Activated T-helper 1 cell treated with anti-CD3 and anti-CD28 coated beads, Interleukin-2, amount 50 U/mL, for 16 hours (primary cell): ENCODE measurements at places on chromosomes 6 and 20.

DNA sequence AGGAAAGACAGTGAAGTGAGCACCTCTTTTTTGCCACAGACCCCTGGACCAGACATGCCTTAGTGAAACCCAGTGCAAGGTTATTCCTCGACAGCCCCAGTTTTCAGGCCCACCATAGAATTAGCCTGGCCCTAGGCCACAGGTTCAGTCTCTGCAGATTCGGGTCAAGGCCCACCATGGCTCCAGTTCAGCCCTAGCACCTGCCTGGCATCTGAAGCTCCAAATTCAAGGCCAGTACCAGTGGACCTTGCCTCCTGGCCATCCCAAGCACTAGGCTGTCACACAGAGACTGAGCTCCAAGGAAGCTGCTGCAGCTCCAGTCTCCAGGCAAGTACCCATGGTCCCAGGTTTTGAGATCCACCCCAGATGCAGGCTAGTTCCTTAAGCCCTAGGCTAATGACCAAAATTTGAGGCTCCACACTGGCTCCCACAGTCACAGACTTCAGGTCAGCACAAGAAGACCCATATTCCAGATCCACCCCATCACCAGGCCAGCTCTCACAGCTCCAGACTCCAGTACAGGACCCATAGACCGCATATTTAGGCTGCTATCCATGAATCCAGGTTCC, 877.5 kb upstream of the ADGRB3 start:
- no peak for DNase-seq

DNA sequence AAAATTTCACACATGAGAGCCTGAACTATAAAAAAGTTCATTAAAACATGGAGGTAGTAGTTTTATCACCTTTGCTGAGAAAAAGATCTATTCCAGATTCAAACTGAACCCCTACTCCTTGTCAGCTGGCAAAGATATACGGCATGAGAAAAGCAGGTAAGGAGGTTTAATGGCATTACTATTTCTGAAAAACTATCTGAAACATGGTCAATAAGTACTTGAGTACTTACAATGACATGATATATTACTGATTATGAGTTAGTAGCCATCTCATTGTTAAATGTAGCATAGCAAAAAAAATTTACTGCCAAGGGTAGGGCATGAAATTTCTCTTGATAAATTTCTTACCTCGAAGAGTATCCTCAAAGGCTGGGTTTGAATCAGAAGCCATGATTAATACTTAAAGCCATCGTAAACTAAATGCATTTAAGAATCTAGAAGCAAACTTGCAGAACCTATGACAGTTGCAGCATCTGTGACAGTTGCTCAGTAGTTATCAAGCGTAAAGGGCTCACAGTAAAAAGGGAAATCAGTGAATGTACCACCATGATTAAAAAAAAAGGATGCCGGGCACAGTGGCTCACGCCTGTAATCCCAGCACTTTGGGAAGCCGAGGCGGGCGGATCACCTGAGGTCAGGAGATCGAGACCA, 8.7 kb downstream of the SLC17A5 start:
- no peak for DNase-seq

DNA sequence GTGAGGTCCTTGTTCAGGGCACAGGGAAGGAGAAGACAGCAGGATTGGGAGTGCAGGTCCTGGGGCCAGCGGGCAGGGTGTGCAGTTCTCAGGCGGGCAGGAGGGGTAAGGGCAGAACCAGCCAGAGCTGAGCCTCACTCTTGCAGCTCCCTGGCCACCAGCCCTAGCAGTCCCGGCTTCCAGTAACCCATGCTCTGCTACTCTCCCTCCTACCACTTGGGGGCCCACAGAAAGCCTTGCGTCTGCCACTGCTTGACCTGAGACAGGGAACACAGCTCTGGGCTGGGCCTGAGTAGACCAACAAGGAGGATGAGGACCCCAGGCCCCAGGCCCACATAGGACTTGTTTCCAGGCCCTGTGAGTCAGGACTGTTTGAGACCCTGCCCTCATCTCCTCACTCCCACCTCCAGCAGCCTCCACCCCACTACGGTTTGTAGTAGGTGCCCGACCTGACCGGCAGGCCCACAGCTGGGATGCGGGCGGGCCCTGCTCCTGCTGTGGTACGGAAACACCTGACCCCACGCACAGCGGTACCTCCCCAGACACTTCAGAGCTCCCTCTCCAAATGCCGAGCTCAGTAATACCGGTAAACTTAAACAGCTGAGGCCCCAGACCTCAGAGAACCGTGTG, 39.2 kb downstream of the KCNK5 start:
- DNase-seq, result no peak

GRCh38 chr20:45187693-45188092, 13.0 kb downstream of the PI3 start:
- DNase-seq, result no peak

GRCh38 chr6:51648236-51648635, 439.2 kb downstream of the PKHD1 start:
- no peak for DNase-seq

DNA sequence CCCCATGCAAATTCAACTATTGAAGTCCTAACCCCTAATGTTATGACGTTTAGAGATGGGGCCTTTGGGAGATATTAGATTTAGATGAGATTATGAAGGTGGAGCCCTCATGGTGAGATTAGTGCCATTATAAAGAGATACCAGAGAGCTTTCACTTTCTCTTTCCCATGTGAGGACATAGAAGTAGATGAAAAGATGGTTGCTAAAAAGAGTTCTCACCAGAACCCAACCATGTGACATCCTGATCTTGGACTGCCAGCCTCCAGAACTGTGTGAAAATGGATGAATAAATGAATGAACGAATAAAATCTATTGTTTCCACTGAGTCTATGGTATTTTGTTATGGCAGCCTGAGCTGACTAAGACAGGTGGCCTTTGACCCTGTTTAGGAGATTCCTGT, 50.6 kb upstream of the FBXO30 start:
- DNase-seq, result no peak

DNA sequence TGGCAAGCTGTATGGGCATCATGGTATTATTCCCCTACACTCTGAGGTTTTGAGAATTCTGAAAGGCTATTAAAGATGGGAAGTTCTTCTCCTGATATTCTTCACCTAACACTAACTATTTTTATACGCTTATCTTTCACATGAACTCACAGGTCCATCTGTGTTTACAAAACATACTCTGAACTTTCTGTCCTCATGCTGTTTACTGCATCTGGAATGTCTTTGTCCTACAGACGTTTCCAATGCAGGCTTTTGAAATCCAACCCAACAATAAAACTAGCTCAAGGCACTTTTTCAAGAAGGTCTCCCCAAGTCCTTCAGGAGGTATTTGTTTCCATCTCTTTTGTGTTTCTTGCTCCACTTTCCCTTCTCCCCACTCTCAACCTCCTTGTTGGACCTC, 60.5 kb upstream of the MLIP start:
- no peak for DNase-seq

GRCh38 chr20:49310705-49311104, 32.8 kb upstream of the ZNFX1 start:
- no peak for DNase-seq

DNA sequence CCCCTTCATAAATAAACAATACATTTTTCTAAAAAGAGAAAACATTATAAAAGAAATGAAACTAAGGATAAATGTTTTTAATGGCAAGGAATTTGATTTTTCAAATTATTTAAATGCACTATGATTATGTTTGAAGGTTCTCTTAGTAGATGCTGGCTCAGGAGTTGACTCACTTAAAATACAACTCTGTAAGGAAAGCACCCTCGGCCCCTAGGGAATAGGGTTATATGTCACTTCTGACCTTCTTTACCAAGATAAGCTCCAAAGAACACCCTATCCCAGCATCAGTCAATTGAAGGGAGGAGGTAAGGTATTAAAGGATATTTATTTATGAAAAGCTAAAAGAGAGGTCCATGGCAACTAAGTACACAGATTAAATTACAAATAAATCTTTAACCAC, 6.8 kb downstream of the SNAP91 start:
- no peak for DNase-seq

DNA sequence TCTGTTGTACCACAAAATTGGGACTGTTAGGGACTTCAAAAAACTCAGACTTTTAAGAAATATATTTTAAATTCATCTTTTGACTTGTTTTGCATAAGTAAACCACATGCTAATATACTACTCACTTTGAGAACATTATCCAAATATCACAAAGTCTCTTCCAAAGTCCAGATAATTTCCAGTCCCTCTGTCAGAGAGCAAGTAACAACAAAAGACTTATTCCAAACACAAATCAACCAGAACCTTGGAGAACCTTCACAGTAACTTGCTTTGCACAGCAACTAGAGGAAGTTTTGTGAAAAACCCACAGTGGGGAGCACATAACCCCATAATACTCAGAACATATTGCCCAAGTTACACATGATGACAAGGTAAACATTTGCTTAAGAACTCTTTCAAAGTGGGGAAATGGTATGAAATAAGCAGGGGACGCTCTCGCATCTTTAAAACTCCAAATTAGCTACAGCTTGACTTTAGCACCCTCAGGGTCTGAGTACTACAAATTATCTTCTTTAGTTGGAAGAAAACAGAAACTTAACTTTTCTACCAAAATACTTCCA, 37.8 kb downstream of the CENPW start:
- no peak for DNase-seq

GRCh38 chr20:32727683-32728082, 15.6 kb downstream of the COMMD7 start:
- DNase-seq, result no peak
